Prostate gland (tissue), 2 donors: ENCODE measurements at places on chromosomes 1 and 21. TPM values are rescaled to one million over a fixed set of nuclear protein-coding genes. Genes with fewer than 3 reads are reported as not detected.
A peak's percentile ranks its signal among the peaks of the same experiment; 100 is the strongest.

- no peak overlapping the region for H3K27ac ChIP-seq
- no peaks in the 10 kb centered on the region for H3K27me3 ChIP-seq
- no peaks in the 10 kb centered on the region for H3K4me1 ChIP-seq
- H3K36me3 ChIP-seq: no peaks in the 10 kb centered on the region
These were observed 1.7 kb upstream of the MRPS15 start for GRCh38 chr1:36465731-36466369.

DNA sequence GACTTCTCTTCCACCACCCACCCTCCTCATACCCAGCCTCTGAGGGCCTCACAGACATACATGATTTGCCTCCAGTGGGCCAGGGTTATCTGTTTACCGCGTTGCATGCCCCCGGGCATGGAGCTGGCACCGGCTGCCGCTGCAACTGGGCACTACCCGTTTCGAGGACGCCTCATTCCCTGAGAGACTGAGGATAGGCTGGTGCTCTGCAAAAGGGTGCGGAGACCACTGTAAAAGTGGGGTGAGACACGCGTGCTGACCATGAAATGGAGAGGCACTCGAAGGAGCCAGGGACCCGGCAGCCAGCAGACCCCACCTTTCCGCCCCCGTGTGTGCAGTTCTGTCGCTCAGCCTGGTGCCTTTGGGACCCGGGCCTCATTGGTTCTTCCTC lies 20.6 kb downstream of the TP73 start:
- no peak for DNase-seq
- H3K4me1 ChIP-seq: no peaks in the 10 kb centered on the region
- H3K36me3 ChIP-seq: no peaks in the 10 kb centered on the region
- H3K27ac ChIP-seq: no peak overlapping the region
- H3K4me3 ChIP-seq: no peak overlapping the region

DNA sequence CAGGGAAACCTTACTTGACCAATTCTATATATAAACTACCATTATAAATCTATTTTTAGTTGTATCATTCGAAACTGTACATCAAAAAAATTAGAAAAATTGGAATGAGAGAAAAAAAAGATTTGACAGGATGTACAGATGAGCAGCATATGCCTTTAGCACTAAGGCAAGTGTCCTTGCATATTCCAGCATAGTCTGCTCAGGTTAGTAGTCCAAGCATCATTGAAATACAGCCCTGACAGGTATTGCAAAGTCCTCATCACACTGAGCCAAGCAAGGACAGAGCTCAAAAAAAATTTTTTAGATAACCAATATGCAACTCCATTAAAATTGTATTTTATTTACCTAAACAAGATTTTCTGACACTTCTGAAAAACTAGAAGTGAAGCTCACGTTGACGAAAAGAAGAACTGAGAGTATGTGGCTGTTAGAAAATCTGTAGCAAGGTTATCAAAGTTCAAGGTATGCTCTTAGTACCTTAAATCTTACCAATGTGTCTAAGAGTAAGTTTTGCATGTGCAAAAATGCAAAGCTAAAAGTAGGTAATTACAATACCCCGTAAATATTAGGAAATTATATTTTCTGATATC lies 465.6 kb upstream of the ADGRL4 start:
- H3K27ac ChIP-seq: no peak overlapping the region
- H3K36me3 ChIP-seq: no peaks in the 10 kb centered on the region
- DNase-seq: no peak
- no peaks in the 10 kb centered on the region for H3K27me3 ChIP-seq
- H3K4me1 ChIP-seq: no peaks in the 10 kb centered on the region

GRCh38 chr21:35311985-35312384 lies 262.9 kb upstream of the RUNX1 start:
- H3K4me3 ChIP-seq: no peak overlapping the region
- no peak overlapping the region for H3K27ac ChIP-seq
- DNase-seq: no peak
- no peaks in the 10 kb centered on the region for H3K27me3 ChIP-seq
- no peaks in the 10 kb centered on the region for H3K36me3 ChIP-seq
- H3K4me1 ChIP-seq: no peaks in the 10 kb centered on the region

DNA sequence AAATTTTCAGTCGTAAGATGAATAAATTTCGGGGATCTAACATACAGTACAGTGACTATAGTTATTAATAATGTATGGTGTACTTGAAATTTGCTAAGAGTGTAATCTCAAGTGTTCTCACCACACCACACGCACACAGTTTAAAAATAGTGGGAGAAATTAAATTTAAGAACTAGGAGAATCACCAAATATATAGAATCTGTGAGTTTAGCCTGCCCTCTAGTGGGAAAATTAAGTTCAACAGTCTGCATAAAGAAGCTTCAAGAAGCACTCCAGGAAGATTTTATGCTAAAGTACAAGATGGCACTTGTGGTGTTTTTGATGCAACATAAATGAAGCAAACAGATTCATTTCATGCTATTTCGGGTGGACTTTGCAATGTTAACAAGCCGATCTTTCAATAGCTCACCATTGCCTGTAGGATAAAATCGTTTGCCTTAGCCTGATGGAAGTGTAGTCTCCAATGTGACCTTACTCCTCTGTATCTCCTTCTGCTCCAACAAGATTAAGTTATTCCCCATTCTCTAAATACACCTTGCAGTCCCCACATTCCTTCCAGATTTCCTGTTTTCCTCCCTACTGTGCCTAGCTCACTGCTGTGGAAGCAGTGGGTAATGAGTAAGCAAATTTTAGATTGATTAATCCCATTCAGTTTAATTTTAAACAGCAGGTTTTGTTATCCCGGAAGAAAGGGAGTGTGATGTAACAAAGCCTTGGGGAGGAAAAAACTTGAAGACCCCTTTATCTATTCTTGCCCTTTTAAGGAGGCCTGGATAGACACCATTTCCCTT lies 8.7 kb upstream of the PIK3C2B start:
- DNase-seq: peak; percentile 55
- H3K27me3 ChIP-seq: no peaks in the 10 kb centered on the region

- H3K27ac ChIP-seq: no peak overlapping the region
- H3K36me3 ChIP-seq: no peaks in the 10 kb centered on the region
- no peaks in the 10 kb centered on the region for H3K27me3 ChIP-seq
- no peak for DNase-seq
These were observed 21.6 kb downstream of the GLMN start for GRCh38 chr1:92277105-92277723.

- no peak overlapping the region for H3K4me3 ChIP-seq
- H3K27me3 ChIP-seq: no peaks in the 10 kb centered on the region
- no peak overlapping the region for H3K27ac ChIP-seq
- no peak for DNase-seq
These were observed 89.8 kb downstream of the TMEM200B start for GRCh38 chr1:29033829-29034466.

- no peak for DNase-seq
- H3K27ac ChIP-seq: no peak overlapping the region
- no peaks in the 10 kb centered on the region for H3K36me3 ChIP-seq
- no peak overlapping the region for H3K4me3 ChIP-seq
- H3K4me1 ChIP-seq: peaks cover 6% of the 10 kb centered on the region
- no peaks in the 10 kb centered on the region for H3K27me3 ChIP-seq
These were observed 5.2 kb downstream of the IFI6 start for GRCh38 chr1:27666791-27667254.

DNA sequence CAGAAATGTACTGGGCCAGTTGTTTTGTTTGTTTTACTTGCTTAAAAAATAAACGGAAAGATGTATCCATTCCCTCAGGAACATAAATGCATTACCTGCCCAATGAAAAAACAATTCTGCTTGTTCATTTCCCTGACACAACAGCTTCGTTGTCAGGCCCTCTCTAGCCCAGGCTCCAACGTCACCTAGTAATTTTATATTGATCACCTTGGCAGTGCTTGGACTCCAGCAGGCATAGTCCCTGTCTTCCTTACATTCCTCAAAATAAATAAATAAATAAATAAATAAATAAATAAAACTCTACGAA lies 1.2 kb downstream of the CEP170 start:
- H3K27ac ChIP-seq: peak overlapping the region; percentile 85
- peak overlapping the region; percentile 85 for H3K4me3 ChIP-seq
- no peaks in the 10 kb centered on the region for H3K36me3 ChIP-seq
- no peaks in the 10 kb centered on the region for H3K4me1 ChIP-seq
- no peaks in the 10 kb centered on the region for H3K27me3 ChIP-seq

DNA sequence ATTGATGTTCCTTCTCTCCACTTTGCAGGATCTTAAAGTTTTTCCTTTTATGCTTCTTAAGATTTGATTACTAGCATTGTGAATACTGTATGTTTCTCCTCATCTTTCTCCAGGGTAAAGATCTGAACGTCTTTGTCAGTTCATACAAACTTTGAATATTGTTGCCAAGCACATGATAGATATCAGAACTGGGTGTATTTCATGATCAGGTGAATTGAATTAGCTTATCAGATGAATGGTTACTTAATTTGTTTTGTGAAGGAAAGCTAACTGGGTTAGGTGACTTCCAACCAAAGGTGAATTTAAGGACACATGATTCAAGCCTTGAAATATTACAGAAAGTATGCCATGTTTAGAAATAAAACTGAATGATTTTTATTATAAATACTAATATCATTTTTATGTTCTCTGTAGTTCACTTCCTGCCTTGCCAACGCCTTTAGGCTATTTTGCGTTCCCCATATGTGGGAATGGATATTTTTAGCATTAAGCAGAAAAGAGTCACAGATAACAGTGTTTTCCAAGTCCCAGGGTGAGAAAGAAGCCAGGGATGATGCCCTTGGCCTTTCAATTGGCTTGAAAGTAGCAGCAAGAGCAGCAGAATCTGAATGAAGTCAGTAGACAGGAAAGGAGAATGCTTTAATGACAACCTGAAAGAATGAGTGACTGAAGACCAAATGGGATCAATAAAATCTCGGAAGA lies 752.1 kb downstream of the NCAM2 start:
- H3K36me3 ChIP-seq: no peaks in the 10 kb centered on the region
- H3K27ac ChIP-seq: no peak overlapping the region
- no peaks in the 10 kb centered on the region for H3K27me3 ChIP-seq
- no peak overlapping the region for H3K4me3 ChIP-seq
- DNase-seq: no peak

DNA sequence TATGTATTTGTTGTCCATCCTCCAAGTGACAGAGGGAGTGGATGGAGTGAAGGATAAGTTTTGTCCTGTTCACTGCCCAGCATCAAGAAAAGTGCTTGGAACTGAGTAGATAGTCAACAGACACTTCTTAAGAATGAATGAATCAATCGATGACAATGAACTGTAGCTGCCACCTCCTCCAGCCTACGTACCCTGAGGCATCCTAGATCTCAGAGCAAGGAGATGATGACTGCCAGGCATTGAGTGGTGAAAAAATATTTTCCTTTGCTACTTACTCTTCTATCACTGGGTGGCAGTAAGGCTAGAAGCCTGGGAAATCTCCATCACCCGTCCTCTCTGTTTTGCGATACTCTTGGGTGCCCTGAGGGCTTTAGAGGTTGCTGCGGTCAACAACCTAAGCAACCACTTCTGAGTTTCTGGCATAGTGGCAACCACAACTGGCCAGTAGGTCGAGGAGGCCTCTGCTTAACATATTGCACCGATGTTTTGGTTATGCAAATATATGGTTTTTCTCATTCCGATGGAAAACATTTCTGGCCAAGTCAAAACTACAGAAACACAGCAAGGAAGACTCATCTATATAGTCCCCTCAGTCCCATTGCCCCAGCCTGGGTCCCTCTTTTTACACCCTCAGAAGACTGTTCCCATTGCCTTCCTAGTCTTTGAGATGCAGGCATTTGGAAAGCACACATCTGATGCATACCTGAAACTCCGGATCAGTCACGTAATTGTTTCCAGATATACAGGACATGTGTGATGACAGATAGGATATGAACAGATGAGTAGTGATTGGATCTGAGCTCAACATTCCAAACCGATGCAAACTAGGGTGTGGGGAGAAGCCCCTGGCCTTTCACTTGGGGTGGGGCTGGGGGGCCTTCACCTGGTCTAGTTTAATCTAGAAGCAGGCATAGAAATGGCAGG lies 136.8 kb downstream of the RUNX1 start:
- DNase-seq: no peak
- no peak overlapping the region for H3K4me3 ChIP-seq
- no peak overlapping the region for H3K27ac ChIP-seq

DNA sequence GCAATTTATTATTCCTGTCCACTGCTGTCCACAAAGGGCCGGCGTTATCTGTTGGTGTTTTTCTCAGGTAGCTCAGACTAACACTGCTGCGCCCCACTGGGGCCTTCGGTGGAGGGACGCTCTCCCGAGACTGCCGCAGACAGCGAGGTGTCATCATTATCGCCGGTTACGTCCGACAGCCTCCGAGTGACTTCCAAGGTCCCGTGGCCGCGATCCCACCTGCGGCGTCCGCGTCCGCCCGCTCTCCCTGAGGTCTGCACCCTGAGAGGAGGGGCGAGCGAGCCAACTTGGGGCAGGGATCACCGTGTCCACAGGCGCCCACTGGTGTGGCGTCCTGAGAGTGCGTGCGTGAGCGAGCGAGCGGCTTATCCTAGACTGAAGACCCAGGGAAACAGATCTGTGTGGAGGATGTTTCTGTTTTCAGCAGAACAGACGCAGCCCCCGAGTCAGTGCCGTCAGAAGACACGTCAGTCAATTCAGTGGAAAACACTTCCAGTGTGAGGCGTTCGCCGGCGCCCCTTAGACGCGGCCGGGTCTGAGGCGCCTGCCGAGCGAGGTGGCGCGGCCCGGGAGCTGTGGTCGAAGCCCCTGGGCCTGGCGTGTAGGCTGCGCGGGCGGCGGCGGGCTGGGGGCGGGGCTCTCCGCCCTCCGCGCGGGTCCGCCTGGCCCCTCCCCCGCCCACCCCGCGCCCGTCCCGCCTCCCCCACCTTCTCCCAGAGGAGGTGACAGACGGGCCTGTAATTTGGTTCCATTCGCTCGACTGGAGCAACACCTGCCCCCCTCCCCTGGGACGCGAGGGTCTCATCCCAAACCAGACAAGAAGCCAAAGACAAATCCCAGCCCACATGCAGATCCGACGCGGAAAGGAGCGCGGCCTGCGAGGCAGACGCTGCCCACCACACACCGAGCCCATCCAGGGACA lies 12.6 kb downstream of the NHLH2 start:
- no peaks in the 10 kb centered on the region for H3K4me1 ChIP-seq
- H3K4me3 ChIP-seq: peak overlapping the region; percentile 33
- no peaks in the 10 kb centered on the region for H3K36me3 ChIP-seq
- no peaks in the 10 kb centered on the region for H3K27me3 ChIP-seq

- H3K27ac ChIP-seq: no peak overlapping the region
- H3K27me3 ChIP-seq: no peaks in the 10 kb centered on the region
- H3K4me3 ChIP-seq: no peak overlapping the region
- H3K4me1 ChIP-seq: no peaks in the 10 kb centered on the region
- DNase-seq: no peak
- H3K36me3 ChIP-seq: no peaks in the 10 kb centered on the region
These were observed 4.0 kb downstream of the OSCP1 start for GRCh38 chr1:36446271-36446670.

HAO2 gene
- total RNA-seq: not detected

ZNHIT6 gene
- total RNA-seq: 13.5 TPM

PLA2G2D gene
- not detected for total RNA-seq

IGSF5 gene
- total RNA-seq: 1.7 TPM

AGMAT gene
- 0.96 TPM for total RNA-seq

HCN3 gene
- total RNA-seq: 2.6 TPM

PRAMEF1 gene
- total RNA-seq: not detected

DENND2D gene
- 37.2 TPM for total RNA-seq

CELA2A gene
- total RNA-seq: 5.4 TPM

CCDC190 gene
- total RNA-seq: not detected
